ENCODE measurements at places on chromosomes 3 and 15.

DNA sequence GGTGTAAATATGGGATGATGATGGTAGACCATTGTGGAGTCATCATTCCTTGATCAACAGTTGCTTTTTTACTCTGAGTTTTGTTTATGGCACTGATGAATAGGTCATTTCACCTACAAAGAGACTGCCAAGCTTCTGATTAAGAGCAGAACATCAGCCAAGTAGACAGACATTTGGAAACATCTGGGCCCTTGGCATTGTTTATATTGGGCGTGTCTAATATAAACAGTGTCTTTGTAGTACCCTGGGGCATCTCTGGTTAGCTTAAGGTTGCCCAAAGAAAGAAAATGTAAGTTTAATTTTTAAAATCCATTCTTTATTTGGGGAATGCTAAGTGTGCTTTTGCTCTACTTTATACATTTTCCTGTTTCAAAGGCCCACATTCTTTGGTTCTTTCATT is 377.0 kb downstream of the FEZF2 start:
- no peak for DNase-seq

- DNase-seq = no peak
Measured at GRCh38 chr3:121809249-121809648, 25.6 kb downstream of the IQCB1 start.

- DNase-seq = no peak
Measured at GRCh38 chr3:14273901-14274611, 95.4 kb downstream of the LSM3 start.

- no peak for DNase-seq
Measured at GRCh38 chr3:164048451-164048850, 1029.8 kb downstream of the SI start.

DNA sequence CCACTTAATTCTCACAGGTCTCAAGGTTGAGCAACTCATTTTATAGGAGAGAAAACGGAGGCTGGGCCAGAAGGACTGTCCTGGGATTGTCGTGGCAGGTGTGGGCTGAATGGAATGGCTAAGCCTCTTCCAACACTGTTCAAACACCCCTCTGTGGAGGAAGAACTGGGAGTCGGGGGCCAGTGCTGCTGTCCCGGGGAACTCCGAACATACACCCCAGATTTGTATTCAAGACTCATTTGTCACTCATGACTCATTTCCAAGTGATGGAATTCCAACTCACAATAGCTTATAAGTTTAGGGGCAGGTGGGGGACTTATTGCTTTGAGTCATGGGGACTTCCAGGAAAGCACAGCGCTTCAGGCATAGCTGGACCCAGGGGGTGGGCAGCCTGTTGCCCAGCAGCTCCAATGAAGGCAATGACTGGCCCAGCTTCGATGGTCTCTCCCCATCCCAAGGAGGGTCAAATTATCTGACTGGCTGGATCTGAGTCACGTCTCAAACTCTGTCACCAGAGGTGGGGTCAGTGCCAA is 72.5 kb downstream of the TM2D3 start:
- DNase-seq = no peak

- no peak for DNase-seq
Measured at GRCh38 chr15:67154249-67154648, 88.8 kb downstream of the SMAD3 start.

GRCh38 chr15:40092256-40092978 is 16.3 kb downstream of the BMF start:
- DNase-seq = peak; percentile 94
